ENCODE measurements at places on chromosomes 13 and 19. TPM values are rescaled to one million over a fixed set of nuclear protein-coding genes. Genes with fewer than 3 reads are reported as not detected.

GRCh38 chr19:14404312-14404711, 14.8 kb downstream of the DDX39A start:
- no peak for DNase-seq
- no peaks in the 10 kb centered on the region for H3K27me3 ChIP-seq
- H3K4me1 ChIP-seq, result peaks cover 12% of the 10 kb centered on the region
- H3K27ac ChIP-seq, result no peak overlapping the region
- peaks cover 85% of the 10 kb centered on the region for H3K36me3 ChIP-seq

- no peak overlapping the region for H3K4me3 ChIP-seq
- H3K27ac ChIP-seq, result peak overlapping the region; percentile 91
- no peaks in the 10 kb centered on the region for H3K27me3 ChIP-seq
- no peaks in the 10 kb centered on the region for H3K36me3 ChIP-seq
These were observed 28.9 kb upstream of the MED4 start for GRCh38 chr13:48123812-48124211.

DNA sequence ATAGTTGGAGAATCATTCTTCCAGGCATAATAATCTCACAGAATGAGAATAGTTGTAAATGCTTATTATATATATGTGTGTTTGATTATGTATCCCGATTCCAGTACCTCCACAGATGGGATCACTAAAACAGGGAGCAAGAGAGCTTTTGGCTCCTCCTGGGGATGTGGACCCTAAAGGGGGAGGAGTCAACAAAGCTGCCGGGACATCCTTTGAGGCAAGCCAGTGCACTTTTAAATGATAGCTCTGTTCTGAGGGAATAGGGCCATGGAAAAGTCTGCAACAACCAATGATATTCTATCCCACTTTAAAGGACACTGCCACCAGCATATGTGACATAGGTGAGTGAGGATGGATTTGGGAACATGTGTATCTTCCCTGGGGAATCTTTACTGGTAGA, 40.8 kb downstream of the SLITRK5 start:
- no peaks in the 10 kb centered on the region for H3K27me3 ChIP-seq
- H3K4me1 ChIP-seq, result no peaks in the 10 kb centered on the region
- H3K27ac ChIP-seq, result no peak overlapping the region

- DNase-seq, result peak; percentile 65
- H3K27me3 ChIP-seq, result no peaks in the 10 kb centered on the region
- H3K4me3 ChIP-seq, result no peak overlapping the region
- H3K4me1 ChIP-seq, result peaks cover 56% of the 10 kb centered on the region
- peaks cover 29% of the 10 kb centered on the region for H3K36me3 ChIP-seq
These were observed 3.0 kb downstream of the HOOK2 start for GRCh38 chr19:12772323-12772722.

Gene CTXN1
- total RNA-seq, result 0.22 TPM

DNA sequence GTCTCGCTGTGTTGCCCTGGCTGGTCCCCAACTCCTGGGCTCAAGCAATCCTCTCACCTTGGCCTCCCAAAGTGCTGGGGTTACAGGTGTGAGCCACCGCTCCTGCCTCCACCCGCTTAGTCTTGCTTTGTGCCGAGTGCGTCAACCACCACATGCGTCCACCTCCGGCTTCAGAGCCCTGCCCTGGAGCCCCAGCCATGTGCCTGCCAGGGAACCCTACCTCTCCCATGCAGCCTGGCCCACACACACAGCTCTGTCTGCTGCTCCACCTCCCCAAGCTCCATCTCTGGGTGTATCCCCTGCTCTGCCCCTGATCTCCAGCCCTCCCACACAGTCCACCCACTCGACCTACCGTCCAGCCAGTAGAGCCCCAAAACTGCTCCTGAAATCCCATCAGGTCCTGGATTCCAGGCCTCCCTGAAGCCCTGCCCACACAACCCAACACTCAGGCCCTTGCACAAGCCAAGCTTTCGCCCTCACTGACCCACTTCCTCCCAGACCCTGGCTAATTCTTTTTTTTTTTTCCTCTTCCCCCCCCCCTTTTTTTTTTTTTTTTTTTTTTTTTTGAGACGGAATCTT, 9.6 kb downstream of the CYP2F1 start:
- DNase-seq, result no peak
- no peak overlapping the region for H3K4me3 ChIP-seq
- H3K27me3 ChIP-seq, result no peaks in the 10 kb centered on the region
- H3K36me3 ChIP-seq, result no peaks in the 10 kb centered on the region
- H3K27ac ChIP-seq, result no peak overlapping the region
- H3K4me1 ChIP-seq, result peaks cover 9% of the 10 kb centered on the region

GRCh38 chr13:79678100-79678499, 197.1 kb downstream of the NDFIP2 start:
- H3K27ac ChIP-seq, result no peak overlapping the region
- no peaks in the 10 kb centered on the region for H3K36me3 ChIP-seq
- DNase-seq, result no peak
- no peaks in the 10 kb centered on the region for H3K27me3 ChIP-seq
- H3K4me1 ChIP-seq, result peaks cover 30% of the 10 kb centered on the region

- peaks cover 37% of the 10 kb centered on the region for H3K4me1 ChIP-seq
- DNase-seq, result no peak
- H3K27me3 ChIP-seq, result peaks cover 5% of the 10 kb centered on the region
- no peaks in the 10 kb centered on the region for H3K36me3 ChIP-seq
- H3K4me3 ChIP-seq, result peak overlapping the region; percentile 75
These were observed 399 bp upstream of the SPTBN4 start for GRCh38 chr19:40466219-40466984.

Gene ZNF418
- total RNA-seq, result 10.9 TPM

GRCh38 chr13:30984620-30985019, 52.2 kb downstream of the TEX26 start:
- no peaks in the 10 kb centered on the region for H3K36me3 ChIP-seq
- peaks cover 25% of the 10 kb centered on the region for H3K27me3 ChIP-seq
- no peaks in the 10 kb centered on the region for H3K4me1 ChIP-seq

Gene SOX1
- total RNA-seq, result not detected

DNA sequence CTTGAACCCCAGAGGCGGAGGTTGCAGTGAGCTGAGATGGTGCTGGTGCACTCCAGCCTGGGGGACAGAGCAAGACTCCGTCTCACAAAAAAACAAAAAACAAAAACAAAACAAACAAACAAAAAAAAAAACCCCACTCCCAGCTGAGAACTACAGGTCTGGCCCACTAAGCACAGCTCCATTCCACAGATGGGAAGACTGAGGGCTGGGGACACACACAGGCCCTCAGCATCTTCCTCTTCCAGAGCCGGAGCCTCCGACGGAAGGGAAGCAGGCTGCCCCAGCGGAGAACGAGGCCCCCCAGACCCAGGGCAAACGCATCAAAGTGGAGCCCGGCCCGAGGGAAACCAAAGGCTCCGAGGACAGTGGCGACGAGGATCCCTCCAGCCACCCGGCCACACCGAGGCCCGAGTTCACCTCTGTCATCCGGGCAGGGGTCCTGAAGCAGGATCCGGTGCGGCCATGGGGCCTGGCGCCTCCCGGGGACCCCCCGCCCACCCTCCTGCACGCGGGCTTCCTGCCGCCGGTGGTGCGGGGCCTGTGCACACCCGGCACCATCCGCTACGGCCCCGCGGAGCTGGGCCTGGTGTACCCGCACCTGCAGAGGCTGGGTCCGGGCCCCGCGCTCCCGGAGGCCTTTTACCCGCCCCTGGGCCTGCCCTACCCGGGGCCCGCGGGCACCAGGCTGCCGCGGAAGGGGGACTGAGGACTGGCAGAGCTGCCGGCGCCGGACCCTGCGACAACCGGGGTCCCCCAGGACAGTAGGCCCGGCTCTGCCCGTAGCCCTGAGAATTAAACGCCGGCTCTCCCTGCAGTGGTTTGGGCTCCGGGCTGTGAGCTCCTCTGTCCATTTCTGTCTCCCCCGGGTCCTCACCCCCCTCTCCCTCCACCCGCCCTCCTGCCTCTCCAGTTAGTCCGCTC, 3.2 kb downstream of the TMEM160 start:
- DNase-seq, result no peak
- no peaks in the 10 kb centered on the region for H3K27me3 ChIP-seq
- no peaks in the 10 kb centered on the region for H3K36me3 ChIP-seq
- no peak overlapping the region for H3K27ac ChIP-seq
- H3K4me3 ChIP-seq, result no peak overlapping the region

DNA sequence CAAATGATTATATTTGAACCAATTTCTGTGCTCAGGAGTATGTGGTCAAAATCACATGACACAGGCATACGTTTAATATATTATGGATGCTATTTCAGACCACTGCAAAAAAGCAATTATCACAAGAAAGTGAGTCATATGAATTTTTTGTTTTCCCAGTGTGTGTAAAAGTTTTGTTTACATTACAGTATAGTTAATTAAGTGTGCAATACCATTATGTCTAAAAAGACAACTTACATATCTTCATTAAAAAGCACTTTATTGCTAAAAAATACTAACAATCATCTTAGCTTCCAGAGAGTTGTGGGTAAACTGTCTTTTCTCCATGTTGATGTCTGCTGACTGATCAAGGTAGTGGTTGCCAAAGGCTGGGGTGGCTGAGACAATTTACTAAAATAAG, 347.2 kb upstream of the PCDH9 start:
- no peaks in the 10 kb centered on the region for H3K36me3 ChIP-seq
- no peak overlapping the region for H3K4me3 ChIP-seq
- H3K4me1 ChIP-seq, result no peaks in the 10 kb centered on the region
- H3K27ac ChIP-seq, result no peak overlapping the region
- no peak for DNase-seq

GRCh38 chr13:28475916-28476725, 18.8 kb downstream of the FLT1 start:
- H3K27ac ChIP-seq, result no peak overlapping the region
- no peaks in the 10 kb centered on the region for H3K36me3 ChIP-seq
- H3K4me1 ChIP-seq, result peaks cover 76% of the 10 kb centered on the region
- no peak overlapping the region for H3K4me3 ChIP-seq

GRCh38 chr19:2356036-2356646, 3.9 kb upstream of the TMPRSS9 start:
- no peaks in the 10 kb centered on the region for H3K4me1 ChIP-seq
- H3K27me3 ChIP-seq, result peaks cover 13% of the 10 kb centered on the region
- H3K4me3 ChIP-seq, result no peak overlapping the region

Gene ATP8B3
- total RNA-seq, result 0.41 TPM

- no peaks in the 10 kb centered on the region for H3K27me3 ChIP-seq
- H3K4me1 ChIP-seq, result peaks cover 24% of the 10 kb centered on the region
- peaks cover 21% of the 10 kb centered on the region for H3K36me3 ChIP-seq
- peak overlapping the region; percentile 98 for H3K27ac ChIP-seq
- H3K4me3 ChIP-seq, result peak overlapping the region; percentile 85
These were observed 1.0 kb upstream of the GTF2F1 start for GRCh38 chr19:6393983-6394412.

- no peak for DNase-seq
- H3K36me3 ChIP-seq, result no peaks in the 10 kb centered on the region
- H3K4me3 ChIP-seq, result no peak overlapping the region
- no peaks in the 10 kb centered on the region for H3K27me3 ChIP-seq
- H3K27ac ChIP-seq, result no peak overlapping the region
These were observed 69.1 kb downstream of the MTUS2 start for GRCh38 chr13:28889086-28889732.

DNA sequence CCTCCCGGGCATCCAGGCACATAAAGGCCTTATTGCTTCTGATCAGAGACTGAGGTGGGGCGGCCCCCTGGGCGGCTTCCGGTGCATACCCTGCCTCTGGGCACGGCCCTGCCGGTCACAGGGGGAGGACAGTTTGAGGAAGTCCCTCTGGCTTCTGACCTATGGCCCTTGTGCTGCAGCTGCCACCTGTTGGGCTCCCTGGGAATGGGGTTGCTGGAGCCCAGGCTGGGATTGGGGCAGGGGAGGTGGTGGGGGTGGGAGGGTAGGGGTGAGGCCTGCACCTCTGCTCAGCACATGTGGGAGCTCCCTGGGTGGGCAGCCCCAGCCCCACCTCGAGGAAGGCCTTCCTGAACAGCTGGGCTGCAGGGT, 10.7 kb downstream of the ANO8 start:
- peaks cover 9% of the 10 kb centered on the region for H3K4me1 ChIP-seq
- H3K27me3 ChIP-seq, result no peaks in the 10 kb centered on the region
- H3K36me3 ChIP-seq, result peaks cover 46% of the 10 kb centered on the region
- H3K27ac ChIP-seq, result no peak overlapping the region
- DNase-seq, result no peak
- no peak overlapping the region for H3K4me3 ChIP-seq

GRCh38 chr19:18135712-18136584, 17.0 kb upstream of the PIK3R2 start:
- no peak overlapping the region for H3K27ac ChIP-seq
- no peaks in the 10 kb centered on the region for H3K27me3 ChIP-seq
- no peaks in the 10 kb centered on the region for H3K4me1 ChIP-seq
- DNase-seq, result no peak
- H3K36me3 ChIP-seq, result peaks cover 74% of the 10 kb centered on the region
- H3K4me3 ChIP-seq, result no peak overlapping the region

DNA sequence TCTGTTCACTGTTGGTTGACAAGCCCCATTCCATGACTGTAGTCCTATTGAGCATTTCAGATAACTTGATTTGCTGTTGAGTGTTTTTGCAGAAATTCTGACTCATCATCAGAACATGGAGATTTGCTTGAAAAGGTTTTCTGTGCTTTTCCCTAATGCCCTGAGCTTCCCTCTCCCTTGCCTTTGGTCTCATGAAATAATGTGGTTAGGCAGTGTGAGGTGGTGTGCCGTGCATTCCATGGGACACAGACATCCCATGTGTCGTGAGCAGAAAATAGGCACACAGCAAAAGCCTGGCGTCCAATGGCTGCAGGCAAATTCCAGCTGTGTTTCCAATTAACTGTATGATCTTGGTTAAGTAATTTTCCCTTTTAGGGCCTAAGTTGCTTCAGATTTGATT, 197.4 kb downstream of the DLEU7 start:
- H3K27ac ChIP-seq, result no peak overlapping the region
- no peaks in the 10 kb centered on the region for H3K36me3 ChIP-seq
- peaks cover 5% of the 10 kb centered on the region for H3K4me1 ChIP-seq
- DNase-seq, result no peak
- H3K4me3 ChIP-seq, result no peak overlapping the region

Gene KIR2DL3
- total RNA-seq, result not detected

- peak overlapping the region; percentile 31 for H3K4me3 ChIP-seq
- H3K4me1 ChIP-seq, result peaks cover 50% of the 10 kb centered on the region
- DNase-seq, result peak; percentile 66
- H3K27me3 ChIP-seq, result no peaks in the 10 kb centered on the region
These were observed 86.2 kb upstream of the FRY start for GRCh38 chr13:31945202-31945961.

Gene MAMSTR
- 1.8 TPM for total RNA-seq

- no peak overlapping the region for H3K27ac ChIP-seq
- H3K27me3 ChIP-seq, result no peaks in the 10 kb centered on the region
- DNase-seq, result peak; percentile 71
- H3K36me3 ChIP-seq, result no peaks in the 10 kb centered on the region
- H3K4me1 ChIP-seq, result peaks cover 57% of the 10 kb centered on the region
These were observed 8.1 kb downstream of the PTGIR start for GRCh38 chr19:46616631-46617322.
